ENCODE measurements at places on chromosomes 1 and 21.

DNA sequence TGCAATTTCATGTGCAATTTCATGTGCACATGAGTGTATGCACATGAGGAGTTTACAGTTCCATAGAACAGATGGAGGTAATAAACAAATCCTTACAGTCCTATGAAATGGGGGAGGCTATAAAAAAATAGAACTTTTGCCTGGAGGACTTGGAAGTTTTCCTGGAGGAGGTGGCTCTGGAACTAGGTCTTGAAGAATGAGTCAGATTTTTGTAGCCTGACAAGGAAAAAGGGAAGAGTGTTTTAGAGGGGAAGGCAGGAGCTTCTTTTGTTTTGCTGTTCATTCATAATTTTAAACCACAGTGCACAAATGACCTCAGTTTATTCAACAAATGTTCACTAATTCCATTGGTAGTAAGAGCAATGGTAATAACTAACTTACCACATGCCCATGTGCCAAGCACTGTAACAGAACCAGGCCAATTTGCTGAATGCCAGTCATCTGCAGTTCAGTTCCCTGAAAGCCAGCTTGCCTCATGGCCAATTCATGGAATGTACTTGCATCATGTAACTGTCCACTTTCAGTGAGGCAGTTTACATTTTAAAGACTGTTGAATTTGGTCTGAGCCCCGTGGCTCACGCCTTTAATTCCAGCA lies 2.7 kb downstream of the DIO1 start:
- DNase-seq, result no peak

DNA sequence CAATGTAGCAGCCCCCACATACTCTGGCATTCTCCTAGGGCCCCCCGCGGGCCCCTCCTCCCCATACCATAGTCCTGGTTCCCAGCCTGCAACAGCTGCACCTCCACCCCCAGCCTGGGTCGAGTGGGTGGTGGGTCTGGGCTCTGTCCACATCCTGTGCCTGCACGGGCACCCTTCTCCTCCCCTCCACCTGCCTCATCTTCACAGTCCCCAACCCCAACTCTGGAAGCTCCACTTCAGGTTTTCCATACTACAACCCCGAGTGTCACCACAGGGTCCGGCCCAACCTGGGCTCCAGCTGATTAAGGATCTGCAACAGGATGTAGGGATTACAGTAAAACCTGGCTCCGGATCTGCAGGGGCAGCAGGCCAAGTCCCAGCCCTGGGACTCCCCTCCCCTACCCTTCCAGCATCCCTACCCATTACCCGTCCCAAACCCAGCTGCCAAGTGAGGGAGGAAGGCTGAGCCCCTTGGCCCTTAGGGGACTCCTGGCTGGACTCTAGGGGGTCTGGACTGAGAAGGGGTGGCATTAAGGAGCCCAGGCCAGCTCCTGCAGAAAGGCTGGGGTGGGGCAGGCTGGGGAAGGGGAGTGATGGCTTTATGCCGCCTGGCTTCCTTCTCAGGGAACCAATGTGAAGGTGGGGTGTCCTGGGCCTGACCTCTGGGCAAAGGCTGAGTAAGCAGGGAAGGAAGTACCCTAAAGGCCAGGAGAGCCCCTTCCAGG lies 116.8 kb downstream of the CASZ1 start:
- DNase-seq, result no peak

DNA sequence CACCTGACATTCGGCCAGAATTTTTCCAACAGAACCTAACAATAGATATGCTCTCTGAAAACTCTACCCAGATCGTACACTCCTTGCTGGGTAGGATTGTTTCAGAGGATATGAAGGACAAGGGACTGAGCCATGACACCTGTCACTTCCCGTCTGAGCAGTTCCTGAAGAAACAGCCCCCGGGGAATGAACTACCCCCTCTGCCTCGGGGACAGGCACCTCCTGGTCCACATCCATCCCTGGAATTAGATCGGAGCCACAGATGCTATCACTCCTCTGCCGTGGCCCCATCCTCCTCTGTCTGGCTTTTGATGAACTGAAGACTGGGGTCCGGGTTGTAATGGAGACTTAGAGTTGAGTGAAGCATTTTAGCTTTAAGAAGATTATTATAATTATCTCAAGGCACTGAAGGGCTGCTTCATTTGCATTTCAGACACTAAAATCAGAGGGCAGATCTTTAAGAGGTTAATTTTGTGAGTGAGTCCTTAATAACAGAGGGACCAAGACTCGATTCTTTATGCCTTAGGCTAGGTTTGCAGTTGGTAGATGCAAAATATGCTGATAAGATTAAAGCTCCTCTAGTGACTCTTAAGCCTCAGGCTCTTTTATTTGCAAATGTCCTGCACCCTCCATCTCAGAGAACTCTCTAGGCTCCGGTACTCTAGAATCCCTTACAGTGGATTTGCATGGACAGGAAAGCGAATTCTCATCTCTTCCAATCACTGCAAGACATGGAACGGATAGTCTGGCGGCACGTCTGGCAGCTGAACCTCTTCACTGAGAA lies 333.8 kb downstream of the KIF26B start:
- no peak for DNase-seq

GRCh38 chr1:232317350-232317749 lies 312.6 kb downstream of the SIPA1L2 start:
- DNase-seq, result no peak

- DNase-seq, result no peak
Measured at GRCh38 chr1:86704972-86705664, 742 bp downstream of the SH3GLB1 start.

DNA sequence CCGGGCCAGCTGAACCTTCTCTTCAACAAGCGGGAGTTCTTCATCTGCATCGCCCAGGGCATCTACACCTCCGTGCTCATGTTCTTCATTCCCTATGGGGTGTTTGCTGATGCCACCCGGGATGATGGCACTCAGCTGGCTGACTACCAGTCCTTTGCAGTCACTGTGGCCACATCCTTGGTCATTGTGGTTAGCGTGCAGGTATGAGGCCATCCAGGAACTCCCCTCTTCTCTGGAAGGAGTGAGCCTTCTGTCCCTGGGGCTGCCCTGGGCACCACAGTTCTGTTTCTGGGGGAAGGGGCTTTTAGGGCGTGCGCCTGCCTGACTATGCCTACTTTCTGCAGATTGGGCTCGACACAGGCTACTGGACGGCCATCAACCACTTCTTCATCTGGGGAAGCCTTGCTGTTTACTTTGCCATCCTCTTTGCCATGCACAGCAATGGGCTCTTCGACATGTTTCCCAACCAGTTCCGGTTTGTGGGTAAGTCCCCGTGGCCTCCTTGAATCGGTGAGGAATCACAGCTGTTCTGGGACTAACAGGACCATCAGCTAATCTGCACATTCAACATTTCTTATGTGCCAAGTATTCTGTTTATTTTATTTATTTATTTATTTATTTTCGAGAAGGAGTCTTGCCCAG lies 21.1 kb downstream of the ATP8B2 start:
- no peak for DNase-seq

- no peak for DNase-seq
Measured at GRCh38 chr1:119766374-119766794, 2.3 kb downstream of the HMGCS2 start.

GRCh38 chr1:204967451-204967850 lies 75.6 kb upstream of the CNTN2 start:
- DNase-seq, result no peak

DNA sequence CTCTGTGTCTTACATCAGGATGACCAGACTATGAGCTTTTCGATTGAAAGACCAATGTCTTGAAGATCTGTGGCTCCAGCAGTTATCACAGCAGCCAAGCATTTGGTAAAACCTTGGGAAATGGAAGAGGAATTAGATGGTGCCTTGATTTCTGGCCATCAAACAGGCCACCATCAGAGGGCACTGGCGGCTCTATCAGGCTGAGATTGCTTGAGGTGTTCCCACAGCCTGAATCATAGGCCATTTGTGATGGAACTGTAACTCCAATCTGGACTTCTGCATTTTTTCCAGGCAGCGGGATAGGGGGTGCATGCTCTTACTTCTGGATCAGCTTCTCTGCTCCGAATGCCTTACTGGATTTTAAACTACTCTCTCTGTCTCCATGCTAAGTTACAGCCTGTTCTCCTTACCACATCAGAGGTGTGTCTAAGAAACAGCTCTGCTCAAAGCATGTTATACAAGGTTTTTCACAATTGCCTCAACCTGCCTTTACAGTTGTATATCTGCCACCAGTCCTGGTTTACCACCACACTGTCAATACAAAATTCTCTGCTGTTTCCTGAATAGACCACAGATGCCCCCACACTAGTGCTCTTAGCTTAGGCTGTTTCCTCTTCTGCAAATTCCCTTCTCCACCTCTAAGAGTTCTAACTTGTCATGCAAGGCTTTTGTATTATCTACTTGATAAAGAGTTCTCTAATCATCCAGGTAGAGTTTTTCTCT lies 180.9 kb downstream of the PTGER3 start:
- no peak for DNase-seq

- DNase-seq, result no peak
Measured at GRCh38 chr1:158272681-158273080, 17.0 kb upstream of the CD1C start.

DNA sequence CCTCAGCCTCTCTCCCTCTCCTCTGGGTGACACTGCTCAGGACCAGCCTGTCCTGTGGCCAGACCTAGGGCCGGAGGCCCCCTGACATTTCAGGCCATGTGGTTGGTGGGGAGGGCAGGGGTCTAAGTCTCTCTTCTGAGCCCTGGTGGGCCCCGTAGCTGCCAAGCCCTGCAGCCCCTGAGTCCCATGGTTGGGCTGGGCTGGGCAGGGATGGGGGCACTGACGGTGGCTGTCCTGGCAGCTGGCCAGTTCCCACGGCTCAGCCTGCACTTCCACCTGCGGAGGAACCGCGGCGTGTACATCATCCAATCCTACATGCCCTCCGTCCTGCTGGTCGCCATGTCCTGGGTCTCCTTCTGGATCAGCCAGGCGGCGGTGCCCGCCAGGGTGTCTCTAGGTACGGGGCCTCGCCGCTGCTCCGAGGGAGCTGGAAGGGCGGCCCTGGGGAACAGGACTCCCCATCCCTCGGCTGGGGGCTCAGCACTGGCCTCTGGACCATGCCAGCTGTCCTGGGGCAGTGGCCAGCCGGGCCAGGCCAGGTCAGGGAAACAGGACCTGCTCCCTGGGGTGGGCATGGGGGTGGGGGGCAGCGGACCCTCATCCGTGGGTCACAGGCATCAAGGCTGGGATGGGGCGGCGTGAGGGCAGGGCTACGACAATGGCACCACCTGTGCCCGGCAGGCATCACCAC lies 9.9 kb downstream of the GABRD start:
- DNase-seq, result no peak

DNA sequence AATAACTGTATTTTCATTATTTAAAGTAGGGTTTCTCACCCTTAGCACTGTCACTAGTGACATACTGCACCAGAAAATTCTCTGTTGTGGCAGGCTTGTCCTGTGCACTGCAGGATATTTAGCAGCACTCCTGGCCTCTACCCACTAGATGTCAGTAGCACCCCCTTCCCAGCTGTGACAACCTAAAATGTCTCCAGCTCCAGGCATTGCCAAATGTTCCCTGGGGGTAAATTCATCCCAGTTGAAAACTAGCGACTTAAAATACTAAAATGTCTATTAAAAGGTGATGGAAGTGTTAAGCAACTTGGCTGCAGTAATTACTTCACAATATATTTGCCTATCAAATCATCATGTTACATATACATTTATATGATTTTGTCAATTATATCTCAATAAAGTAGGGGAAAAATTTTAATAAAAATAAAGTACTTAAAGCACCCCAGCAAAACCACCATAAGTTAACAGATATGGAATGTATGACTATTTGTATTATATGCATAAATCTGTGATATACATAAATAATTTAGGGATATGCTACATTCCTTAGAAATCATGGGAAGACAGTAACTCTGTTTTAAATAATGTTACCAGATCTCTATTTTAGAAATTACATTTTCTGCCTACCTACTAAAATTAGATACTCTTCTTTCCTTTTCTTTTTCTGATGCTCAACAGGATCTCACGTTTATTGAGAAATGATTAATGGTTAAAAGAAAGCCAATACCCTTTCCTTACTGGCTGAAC lies 74.6 kb downstream of the ARID4B start:
- DNase-seq, result peak; percentile 20

GRCh38 chr1:118210051-118210722 lies 25.2 kb upstream of the SPAG17 start:
- no peak for DNase-seq

GRCh38 chr1:27886353-27886679 lies 14.0 kb downstream of the THEMIS2 start:
- no peak for DNase-seq

- peak; percentile 57 for DNase-seq
Measured at GRCh38 chr21:31604591-31605190, 54.8 kb upstream of the SOD1 start.

DNA sequence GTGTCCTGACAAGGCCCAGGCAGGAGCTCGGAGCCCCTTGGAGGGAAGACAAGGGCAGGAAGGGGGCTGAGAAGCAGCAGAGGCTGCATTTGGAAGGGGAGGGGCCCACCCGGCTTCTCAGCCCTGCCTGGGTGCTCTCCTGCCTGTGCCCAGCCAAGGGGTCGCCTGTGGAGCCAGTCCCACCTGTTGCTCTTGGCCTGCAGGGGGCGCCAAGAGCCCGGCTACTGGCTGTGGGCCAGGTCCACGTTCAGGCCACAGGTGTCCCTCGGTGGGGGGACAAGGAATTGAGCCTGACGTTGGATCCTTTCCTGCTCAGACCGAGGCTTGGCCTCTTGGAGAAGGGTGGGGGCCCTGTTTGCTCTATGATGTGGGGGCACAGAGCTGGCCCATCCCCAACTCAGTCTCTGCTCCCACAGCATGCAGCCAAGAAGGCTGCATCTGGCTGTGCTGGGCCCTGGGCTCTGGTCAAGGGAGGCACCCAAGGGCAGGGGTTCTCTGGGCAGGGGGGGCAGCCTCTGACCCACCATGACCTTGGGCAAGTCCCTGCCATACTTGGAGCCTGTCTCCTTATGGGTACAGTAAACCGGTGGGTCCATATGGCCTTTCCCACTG lies 10.9 kb downstream of the WNT4 start:
- peak; percentile 18 for DNase-seq

GRCh38 chr1:236107121-236107907 lies 35.0 kb upstream of the GPR137B start:
- no peak for DNase-seq

DNA sequence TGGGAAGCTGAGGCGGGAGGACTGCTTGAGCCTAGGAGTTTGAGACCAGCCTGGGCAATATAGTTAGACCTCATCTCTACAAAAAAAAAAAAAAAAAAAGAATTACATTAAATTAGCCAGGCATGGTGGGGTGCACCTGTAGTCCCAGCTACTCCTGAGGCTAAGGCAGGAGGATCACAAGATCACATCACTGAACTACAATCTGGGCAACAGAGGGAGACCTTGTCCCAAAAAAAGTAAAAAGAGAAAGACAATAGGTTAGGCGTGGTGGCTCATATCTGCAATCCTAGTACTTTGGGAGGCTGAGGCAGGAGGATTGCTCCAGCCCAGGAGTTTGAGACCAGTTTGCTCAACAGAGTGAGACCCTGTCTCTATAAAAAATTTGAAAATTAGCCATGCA lies 130.3 kb downstream of the TIAM1 start:
- no peak for DNase-seq

GRCh38 chr1:20376880-20377494 lies 86.3 kb downstream of the VWA5B1 start:
- DNase-seq, result no peak

DNA sequence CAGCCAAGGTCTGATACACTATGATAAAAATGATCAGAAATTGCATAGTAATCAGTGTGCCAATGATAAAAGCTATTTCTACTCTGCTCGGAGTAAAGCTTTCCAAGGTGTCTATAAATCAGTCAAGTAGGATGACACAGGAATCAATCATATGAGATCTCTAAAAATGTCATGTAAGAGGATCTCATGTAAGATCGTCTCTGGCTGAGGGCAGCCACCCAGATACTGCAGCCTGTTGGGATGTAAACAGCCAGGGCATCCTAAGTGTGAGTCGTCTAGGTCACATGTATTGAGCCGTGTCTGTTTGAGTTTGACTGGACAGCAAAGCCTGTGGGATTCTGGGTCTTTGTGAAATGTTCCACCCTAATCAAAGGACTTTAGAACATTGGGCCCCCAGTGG lies 2.8 kb upstream of the TEX35 start:
- no peak for DNase-seq

All from stimulated activated CD8-positive, alpha-beta memory T cell treated with anti-CD3 and anti-CD28 coated beads, Interleukin-4, amount 100 ng/mL, for 4 hours (primary cell).